ENCODE measurements at places on chromosomes 3 and 15.

- DNase-seq: no peak
Observed at GRCh38 chr15:89322822-89323221, 11.8 kb downstream of the POLG start.

DNA sequence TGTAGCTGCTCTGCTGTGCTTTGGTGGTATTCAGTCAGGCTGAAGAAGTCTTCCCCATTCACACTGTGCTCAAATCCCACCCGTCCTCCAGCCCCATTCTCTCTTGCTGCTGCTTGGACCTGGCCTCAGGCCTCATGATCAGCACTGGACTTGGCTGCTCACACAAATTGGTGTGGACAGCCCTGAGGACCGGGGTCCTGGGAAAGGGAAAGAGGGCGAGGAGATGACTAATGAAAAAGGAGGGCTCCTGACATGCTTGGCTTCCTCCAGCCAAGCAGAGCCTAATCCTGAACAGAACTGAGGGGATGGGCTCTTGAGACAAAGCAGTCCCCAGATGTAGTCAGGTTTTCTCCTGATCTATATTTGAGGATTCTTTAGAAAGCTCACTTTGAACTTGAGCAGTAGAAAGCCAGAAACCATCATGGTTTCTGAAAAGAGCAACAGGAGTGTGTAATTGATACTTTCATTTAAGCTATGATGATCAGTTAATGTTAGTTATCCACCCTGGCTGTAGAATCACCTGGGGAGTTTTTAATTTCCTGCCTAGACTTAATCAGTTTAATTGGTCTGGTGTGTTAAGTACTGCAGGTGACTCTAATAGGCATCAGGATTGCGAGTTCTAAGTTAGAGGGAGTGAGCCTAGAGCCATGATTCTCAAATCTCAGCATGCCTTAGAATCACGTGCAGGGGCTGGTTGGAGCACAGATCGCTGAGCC lies 79.4 kb upstream of the THBS1 start:
- no peak for DNase-seq

- DNase-seq: peak; percentile 48
Observed at GRCh38 chr3:119579366-119580066, at the start of gene ADPRH. Gene ADPRH (plus strand): TSS chr3:119579492. CDS start chr3:119582170, 2,678 bp downstream.

DNA sequence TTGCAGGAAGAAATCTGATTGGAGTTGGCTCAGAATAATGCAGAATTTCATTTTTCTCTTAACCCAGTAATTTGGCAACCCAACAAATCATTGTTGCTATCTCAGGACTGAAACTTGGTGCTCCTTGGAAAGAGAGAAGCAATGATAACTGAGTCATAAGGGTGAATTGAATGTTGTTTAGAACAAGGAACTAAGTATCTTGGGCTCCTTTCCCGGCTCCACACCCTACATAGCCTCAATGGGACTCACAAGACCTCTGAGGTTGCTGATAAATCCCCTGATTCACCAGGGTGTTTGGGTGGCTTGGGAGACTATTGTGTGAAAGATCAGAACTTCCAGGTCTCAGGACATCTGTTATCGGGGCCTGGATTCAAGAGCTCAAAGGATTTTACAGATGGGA lies 7.8 kb upstream of the RAB8B start:
- no peak for DNase-seq

GRCh38 chr3:66665021-66665695 lies 164.3 kb upstream of the LRIG1 start:
- no peak for DNase-seq

DNA sequence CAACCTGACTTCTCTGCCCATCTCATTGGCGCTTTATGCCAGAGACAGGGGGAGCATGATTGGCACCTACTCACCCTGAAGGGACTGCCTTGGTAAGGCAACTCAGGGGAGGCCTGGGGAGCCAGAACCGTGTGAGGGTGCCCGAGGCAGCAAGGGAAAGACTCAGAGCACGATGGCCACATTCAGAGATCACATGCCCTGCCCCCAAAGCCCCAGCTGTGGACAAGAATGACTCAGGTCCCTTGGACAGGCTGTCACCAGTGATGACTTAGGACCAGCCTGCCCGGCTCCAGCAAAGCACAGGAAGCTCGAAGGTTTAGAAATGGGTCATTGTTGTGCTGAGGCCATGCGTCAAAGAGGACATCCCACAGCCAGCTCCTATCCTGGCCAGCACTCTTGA lies 49.1 kb upstream of the LIMD1 start:
- no peak for DNase-seq

GRCh38 chr3:172272698-172273097 lies 175.6 kb downstream of the GHSR start:
- no peak for DNase-seq

Data from DMS79 treated with DMSO at 0.1 percent for 48 hours (cell line).